ENCODE measurements at places on chromosomes 13 and 19.

DNA sequence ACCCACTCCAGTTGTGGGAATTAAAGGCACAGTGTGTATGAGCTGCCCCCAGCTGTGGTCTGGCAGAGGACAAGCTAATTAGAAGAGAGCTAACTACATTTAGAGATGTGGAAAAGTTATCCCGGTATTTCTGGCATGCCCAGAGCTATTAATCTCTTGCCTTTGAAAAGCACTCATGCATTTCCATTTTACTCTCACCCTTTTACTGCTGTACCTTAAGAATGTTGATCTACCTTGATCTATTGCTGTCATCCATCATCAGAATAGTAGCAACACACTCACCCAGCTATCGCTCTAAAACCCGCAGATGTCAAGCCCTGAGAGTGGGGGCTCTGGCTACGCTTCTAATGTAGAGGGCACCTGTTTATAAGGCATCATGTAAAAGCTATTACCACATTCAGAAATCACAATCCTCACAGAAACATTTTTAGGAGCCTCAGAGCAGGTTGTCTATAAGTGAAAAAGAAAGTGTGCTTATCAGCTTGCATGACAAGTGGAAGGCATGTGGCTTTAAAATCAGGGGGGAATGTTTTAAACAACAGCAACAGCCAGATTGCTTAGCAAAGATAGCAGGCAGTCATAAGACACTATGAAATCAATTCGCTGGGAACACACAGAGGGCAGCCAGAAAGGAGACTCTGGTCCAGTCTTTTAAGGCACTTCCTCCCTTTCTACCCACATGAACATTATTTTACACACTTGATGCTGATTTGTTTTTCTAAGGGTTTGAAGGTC is 224.2 kb upstream of the IRS2 start:
- DNase-seq, result no peak

GRCh38 chr13:99956473-99957349 is 14.9 kb downstream of the ZIC5 start:
- DNase-seq, result no peak

DNA sequence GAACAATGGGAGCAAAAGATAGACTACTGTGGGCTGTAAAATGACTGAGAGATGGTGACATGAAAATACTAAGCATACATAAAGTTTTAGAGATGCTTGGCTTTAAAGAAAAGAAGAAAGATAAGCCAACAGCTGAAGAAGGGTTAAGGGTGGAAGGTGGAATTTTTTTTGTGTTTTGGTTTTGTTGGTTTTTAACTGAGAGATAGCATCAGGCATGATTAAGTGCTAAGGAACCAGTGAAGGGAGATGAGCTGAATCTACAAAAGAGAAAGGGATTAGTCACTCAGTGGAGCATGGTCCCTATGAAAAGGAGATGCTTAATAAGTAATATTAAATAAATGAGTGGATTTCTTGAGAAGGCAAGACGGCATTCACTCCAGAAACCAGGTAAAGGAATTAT is 12.5 kb upstream of the TBC1D4 start:
- no peak for DNase-seq

- no peak for DNase-seq
These were observed 1.4 kb downstream of the MAP2K2 start for GRCh38 chr19:4122480-4122879.

DNA sequence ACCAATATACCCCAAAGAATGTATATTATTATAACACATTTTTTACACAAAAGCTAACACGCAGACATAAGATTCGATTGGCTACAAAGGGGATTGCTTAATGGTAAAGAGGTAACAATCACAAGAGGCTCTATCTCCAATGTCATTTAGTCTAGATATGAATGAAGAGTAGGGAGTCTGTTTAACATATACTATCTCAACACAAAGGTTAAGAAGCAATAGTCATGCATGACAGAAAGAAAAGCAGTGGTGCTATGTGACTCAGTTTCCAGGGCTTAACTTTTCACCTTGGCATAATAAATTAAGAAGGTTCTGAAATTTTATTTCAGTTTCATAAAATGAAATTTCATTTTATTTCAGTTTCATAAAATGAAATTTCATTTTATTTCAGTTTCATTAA is 33.3 kb downstream of the UFM1 start:
- no peak for DNase-seq

DNA sequence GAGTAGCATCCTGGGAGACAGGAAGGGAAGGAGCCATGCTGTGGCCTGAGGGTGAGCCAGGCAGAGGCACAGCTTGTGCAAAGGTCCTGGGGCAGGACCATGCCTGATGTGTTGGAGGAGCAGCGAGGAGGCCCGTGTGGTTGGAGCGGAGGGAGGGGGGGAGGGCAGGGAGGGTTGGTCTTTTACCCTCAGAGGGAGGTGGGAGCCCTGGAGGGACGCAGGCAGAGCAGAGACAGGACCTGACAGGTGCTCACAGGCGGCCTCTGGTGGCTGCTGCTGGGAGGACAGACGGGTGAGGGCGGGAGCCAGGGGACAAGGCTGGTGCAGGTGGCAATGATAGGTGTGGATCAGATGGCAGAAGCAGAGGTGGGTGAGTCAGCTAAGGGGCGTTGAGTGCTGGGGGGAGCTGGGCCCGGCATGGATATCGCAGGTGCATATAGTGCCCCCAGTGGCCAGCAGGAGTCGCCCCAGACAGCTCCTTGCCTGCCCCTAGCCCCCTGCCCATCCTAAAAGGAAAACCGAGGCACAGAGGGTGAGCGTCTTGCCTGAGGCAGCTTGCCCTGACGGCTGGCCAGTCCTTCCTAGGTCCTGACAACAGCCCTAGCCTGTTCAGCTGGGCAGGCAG is 9.8 kb upstream of the GNA15 start:
- DNase-seq, result no peak

- no peak for DNase-seq
These were observed 11.0 kb downstream of the STK24 start for GRCh38 chr13:98565726-98566565.

DNA sequence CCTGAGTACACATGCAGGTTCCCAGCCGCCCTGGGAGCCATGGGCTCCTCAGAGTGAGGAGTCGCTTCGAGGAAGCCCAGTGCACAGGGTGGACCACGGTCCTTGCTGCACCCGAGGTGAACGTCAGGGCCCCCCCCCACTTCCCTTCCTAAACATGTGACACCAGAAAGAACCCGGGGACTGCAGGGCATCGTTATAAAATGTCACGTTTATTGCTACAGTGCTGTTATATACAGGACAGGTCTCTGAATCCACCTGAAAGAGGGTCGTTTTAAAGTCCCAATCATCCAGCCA is 3.8 kb upstream of the UQCR11 start:
- no peak for DNase-seq

GRCh38 chr19:15118789-15119494 is 11.7 kb downstream of the SYDE1 start:
- DNase-seq, result no peak

- no peak for DNase-seq
These were observed 21.7 kb upstream of the LDLR start for GRCh38 chr19:11067356-11068113.

- no peak for DNase-seq
These were observed 36.6 kb downstream of the MYH14 start for GRCh38 chr19:50239921-50240590.

- no peak for DNase-seq
These were observed 24.3 kb upstream of the SHFL start for GRCh38 chr19:10061717-10062310.

DNA sequence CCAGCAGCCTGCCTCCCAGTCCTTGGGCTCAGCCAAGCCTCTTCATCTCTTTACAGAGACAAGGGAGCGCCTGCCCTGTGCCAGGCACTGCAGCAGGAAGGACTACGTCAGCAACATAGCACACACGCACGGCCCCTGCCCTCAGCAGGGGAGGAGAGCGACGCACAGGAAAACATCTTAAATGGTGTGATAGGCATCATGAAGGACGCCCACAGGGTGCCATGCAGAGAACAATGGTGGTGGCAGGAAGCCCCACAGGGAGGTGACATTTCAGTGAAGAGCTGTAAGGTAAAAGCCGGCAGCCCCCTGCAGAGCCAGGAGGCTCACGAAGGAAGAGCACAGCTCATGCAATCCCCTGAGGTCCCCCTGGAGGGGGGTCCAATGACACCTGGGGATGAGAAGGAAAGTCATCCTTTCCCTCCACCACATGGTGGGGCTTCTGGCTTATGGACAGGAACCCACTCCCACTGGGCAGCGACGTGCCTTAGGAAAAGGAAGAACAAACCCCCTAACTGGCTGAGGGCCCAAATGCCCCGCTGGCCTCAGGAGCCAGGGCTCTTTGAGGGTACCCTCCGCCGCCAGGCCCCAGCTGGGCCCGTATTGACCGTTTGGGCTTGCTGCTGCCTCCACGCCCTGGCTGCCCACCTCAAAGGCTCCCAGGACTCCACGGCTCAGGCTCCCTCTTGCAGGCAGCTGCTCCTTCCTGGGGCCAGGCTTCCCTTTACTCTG is 37.3 kb upstream of the C13orf42 start:
- DNase-seq, result no peak

DNA sequence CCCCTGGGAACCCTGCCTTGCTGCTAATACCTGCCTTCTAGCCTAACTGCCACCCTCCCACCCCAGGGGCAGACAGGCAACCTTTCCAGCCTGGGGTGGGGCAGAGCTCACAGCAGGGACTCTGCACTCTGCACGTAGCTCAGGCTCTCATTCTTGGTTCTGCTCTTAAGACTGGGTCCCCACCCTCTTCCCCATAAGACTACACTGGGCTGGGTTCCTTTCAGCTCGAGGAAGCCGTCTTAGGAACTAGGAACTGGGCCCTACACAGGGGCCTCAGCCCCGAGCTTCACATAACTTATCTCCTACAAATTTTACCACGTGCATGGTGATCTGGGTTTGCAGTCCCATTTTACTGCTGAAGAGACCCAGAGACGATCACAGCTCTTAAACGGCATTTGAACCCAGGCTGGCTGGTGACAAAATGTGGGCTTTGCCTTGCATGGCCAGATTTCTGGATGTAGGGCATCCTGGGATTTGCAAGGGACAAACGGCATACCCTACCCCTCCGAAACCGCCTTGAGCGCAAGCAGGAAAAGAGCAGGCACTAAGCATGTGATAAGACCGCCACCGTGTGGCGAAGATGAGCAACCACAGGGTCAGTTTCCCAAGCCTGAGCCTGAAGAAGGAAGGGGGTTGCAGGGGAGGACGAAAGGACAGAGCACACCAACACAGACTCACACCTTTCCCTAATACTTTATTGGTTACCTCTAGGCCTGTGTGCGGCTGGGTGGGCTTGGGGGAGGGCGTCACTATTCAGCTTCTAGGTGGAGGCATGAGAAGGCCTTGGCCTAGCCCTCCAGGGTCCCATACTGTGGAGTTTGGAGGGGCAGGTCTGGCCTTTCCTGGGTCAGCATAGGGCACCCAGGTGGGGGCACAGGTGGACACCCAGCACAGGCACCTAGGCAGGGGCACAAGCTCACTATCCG is 5.1 kb downstream of the JUNB start:
- peak; percentile 65 for DNase-seq

DNA sequence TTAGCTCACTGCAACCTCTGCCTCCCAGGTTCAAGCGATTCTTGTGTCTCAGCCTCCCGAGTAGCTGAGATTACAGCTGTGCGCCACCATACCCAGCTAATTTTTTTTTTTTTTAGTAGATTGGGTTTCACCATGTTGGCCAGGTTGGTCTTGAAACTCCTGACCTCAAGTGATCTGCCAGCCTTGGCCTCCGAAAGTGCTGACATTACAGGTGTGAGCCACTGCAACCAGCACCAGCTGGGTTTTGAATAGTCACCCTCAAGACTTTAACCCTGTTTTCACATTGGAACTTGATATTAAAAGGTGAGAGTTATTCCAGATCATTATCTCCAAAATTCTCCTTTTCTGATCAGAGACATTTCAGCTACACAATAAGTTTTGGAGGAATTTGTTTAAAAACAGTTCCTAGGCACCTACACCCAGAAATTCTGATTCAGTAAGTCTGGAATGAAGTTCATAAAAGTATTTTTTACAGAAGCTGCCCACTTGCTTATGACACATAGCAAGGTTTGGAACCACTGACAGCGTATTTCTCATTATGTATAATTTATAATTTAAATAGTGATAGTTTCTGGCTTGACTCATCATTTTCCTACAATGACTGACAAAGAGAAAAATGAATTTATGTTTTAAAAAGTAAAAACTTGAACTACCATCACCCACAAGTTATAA is 417.3 kb downstream of the DIAPH3 start:
- DNase-seq, result no peak

DNA sequence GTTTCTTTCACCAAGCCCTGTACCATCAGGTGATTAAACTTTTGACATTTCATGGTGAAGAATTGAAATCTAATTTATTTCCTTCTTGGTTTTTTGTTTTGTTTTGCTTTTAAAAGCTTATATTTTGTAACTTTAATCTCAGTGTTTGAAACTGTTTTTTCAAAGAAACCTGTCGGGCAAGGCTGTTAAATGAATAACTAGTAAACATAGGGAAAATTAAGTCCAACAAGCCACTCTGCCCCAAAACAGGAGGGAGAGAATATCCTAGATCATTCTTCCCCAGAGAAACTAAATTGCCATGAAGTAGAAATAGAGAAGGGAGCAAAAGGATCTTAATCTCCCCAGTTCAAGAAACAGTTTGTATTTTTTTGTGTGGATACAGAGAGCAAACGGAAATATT is 98.2 kb downstream of the FREM2 start:
- DNase-seq, result no peak

DNA sequence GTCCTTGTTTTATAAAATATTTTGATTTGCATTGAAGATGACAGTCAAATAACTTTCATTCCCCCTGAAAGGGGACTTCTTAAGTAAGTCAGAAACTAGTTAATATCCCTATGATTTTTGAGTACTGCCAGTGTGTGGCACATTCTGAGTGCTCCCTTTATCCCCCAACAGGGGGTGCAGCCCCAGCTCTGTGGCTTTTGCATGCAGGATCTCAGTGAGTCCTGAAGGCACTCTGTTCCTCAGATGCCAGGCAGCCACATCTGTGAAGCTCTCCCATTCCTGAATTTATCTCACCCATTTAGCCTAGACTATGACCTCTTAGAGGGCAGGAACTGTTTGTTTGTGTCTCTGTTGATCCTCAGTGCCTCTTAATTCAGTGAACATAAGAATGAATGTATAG is 123.1 kb downstream of the CDK8 start:
- no peak for DNase-seq

DNA sequence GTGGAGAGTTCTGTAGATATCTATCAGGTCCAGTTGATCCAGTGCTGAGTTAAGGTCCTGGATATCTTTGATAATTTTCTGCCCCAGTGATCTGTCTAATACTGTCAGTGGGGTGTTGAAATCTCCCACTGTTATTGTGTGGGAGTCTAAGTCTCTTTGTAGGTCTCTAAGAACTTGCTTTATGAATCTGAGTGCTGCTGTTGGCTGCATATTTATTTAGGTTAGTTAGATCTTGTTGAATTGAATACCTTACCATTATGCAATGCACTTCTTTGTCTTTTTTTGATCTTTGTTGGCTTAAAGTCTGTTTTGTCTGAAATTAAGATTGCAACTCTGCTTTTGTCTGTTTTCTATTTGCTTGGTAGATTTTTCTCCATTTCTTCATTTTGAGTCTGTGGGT is 15.4 kb downstream of the AP1M1 start:
- no peak for DNase-seq

DNA sequence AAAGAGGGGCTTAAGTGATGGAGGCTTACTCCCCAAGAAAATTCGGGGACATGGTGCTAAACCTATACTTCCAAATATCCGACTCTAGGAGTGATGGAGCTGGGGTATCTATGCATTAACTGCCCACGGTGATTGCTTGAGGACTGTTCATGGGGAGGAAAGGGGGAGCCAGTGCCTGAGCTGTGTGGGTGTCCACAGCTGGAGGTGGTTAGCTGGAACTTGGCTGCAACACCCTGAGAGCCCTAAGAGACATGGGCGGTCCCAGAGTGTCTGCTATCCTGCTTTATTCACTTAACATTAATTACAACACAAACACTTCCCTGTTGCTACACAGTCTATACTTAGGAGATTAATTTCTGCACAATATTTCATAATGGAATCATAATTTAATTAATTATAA is 28.1 kb upstream of the POMP start:
- DNase-seq, result no peak

GRCh38 chr13:80979035-80979641 is 638.2 kb upstream of the SPRY2 start:
- no peak for DNase-seq
